Upper lobe of right lung (tissue), 1 donor: ENCODE measurements at places on chromosomes 3 and 15.

DNA sequence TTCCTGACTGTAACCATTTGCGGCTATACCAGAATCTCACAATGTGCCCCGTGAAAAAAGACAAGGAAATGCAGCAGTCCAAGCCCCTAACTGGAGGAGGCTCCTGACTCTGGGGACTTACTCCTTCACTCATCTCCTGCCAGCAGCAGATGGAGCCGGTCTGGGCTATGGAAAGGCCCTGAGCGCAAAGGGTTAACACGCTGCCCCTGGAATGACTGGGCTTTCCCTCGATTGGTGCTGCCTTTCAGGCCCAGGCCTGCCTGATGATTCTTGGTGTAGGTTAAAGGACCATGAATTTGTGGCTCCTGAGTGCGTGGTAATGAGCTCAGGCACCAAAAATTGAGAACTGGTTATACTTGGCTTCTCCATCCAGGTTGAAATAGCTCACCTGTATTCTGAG lies 42.3 kb upstream of the GALNT15 start:
- no peak overlapping the region for H3K27ac ChIP-seq
- no peak overlapping the region for H3K4me3 ChIP-seq
- DNase-seq = no peak

DNA sequence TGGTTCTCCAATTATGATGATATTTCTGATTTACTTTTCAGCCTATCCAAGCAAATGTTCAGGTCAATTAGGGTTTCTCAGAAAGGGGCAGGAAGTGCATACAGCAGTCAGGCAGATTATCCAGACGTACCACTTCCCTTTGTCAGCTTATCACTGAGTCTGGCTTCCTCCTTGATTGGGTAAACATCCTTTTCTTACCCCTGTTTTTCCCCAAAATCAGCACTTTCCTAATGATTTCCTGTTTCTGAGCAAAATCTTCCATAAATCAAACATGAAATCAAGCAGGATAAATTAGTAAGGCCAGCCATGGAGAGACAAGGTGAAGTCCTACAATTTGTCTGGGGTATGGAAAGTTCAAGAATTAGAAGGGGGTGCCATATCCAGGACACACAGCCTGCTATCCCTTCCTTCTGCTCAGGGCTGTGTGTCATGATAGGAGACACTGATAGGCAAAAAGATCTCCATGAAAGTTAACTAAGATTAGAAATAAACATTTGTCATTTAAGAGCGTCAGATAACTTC lies 29.0 kb downstream of the ADIPOQ start:
- DNase-seq = no peak
- H3K4me3 ChIP-seq = no peak overlapping the region
- no peaks in the 10 kb centered on the region for H3K27me3 ChIP-seq
- no peak overlapping the region for H3K27ac ChIP-seq

GRCh38 chr3:197507081-197507480 lies 48.7 kb downstream of the BDH1 start:
- no peaks in the 10 kb centered on the region for H3K36me3 ChIP-seq
- no peak for DNase-seq
- H3K27ac ChIP-seq = no peak overlapping the region
- H3K4me3 ChIP-seq = no peak overlapping the region
- H3K27me3 ChIP-seq = no peaks in the 10 kb centered on the region
- no peaks in the 10 kb centered on the region for H3K4me1 ChIP-seq

DNA sequence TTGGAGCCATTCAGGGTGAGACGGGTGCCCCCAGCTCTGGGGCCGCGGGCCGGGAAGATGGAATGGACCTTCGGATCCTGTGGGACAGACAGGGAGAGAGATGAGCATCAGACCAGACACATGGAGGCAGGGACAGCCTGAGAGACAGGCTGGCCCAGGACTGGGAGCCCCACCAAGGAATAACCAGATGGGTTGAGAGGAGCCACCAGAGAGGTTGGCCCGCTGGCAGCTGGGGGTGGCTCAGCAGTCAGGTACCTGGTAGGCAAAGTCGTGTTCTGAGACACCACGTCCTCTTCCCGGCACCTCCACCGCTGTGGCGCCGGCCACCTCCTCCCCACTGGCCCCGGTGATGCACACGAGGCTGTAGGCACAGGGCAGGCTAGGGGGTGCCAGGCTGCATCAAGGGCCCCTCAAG lies 13.8 kb downstream of the PLXNB1 start:
- DNase-seq = no peak
- H3K27ac ChIP-seq = no peak overlapping the region
- no peak overlapping the region for H3K4me3 ChIP-seq
- H3K27me3 ChIP-seq = no peaks in the 10 kb centered on the region

DNA sequence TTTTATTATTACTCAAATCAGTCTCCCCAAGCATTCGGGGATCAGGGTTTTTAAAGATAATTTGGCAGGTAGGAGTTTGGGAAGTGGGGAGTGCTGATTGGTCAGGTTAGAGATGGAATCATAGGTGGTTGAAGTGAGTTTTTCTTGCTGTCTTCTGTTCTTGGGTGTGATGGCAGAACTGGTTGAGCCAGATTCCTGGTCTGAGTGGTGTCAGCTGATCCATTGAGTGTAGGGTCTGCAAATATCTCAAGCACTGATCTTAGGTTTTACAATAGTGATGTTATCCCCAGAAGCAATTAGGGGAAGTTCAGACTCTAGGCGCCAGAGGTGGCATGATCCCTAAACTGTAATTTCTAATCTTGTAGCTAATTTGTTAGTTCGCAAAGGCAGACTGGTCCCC lies 20.6 kb upstream of the TRANK1 start:
- no peaks in the 10 kb centered on the region for H3K27me3 ChIP-seq
- H3K4me1 ChIP-seq = peaks cover 10% of the 10 kb centered on the region
- DNase-seq = no peak

DNA sequence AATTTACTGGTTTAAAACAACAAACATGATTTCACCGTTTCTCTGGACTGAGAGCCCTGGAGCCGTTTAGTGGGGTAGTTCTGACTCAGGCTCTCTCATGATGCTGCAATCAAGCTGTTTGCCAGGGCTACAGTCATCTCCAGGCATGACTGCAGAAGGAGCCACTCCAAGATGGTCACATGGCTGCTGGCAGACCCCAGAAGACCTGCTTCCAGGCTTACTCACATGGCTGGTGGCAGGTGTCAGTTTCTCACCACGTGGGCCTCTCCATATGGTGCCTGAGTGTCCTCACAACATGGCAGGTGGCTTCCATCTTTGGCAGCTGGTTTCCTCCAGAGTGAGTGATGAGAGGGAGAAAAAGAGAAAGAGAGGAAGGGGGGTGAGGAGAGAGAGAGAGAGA lies 378.3 kb upstream of the RGMA start:
- no peak overlapping the region for H3K27ac ChIP-seq
- H3K36me3 ChIP-seq = no peaks in the 10 kb centered on the region
- H3K4me1 ChIP-seq = no peaks in the 10 kb centered on the region
- no peaks in the 10 kb centered on the region for H3K27me3 ChIP-seq

GRCh38 chr3:10380906-10381305 lies 60.0 kb upstream of the SEC13 start:
- no peak overlapping the region for H3K27ac ChIP-seq
- DNase-seq = no peak
- H3K27me3 ChIP-seq = no peaks in the 10 kb centered on the region
- no peak overlapping the region for H3K4me3 ChIP-seq

GRCh38 chr3:31029706-31030105 lies 135.2 kb upstream of the GADL1 start:
- DNase-seq = no peak
- no peaks in the 10 kb centered on the region for H3K27me3 ChIP-seq
- no peaks in the 10 kb centered on the region for H3K36me3 ChIP-seq
- no peaks in the 10 kb centered on the region for H3K4me1 ChIP-seq

GRCh38 chr15:87523516-87523915 lies 733.0 kb downstream of the NTRK3 start:
- H3K27ac ChIP-seq = no peak overlapping the region
- DNase-seq = no peak
- no peaks in the 10 kb centered on the region for H3K36me3 ChIP-seq
- no peaks in the 10 kb centered on the region for H3K27me3 ChIP-seq
- H3K4me1 ChIP-seq = no peaks in the 10 kb centered on the region

DNA sequence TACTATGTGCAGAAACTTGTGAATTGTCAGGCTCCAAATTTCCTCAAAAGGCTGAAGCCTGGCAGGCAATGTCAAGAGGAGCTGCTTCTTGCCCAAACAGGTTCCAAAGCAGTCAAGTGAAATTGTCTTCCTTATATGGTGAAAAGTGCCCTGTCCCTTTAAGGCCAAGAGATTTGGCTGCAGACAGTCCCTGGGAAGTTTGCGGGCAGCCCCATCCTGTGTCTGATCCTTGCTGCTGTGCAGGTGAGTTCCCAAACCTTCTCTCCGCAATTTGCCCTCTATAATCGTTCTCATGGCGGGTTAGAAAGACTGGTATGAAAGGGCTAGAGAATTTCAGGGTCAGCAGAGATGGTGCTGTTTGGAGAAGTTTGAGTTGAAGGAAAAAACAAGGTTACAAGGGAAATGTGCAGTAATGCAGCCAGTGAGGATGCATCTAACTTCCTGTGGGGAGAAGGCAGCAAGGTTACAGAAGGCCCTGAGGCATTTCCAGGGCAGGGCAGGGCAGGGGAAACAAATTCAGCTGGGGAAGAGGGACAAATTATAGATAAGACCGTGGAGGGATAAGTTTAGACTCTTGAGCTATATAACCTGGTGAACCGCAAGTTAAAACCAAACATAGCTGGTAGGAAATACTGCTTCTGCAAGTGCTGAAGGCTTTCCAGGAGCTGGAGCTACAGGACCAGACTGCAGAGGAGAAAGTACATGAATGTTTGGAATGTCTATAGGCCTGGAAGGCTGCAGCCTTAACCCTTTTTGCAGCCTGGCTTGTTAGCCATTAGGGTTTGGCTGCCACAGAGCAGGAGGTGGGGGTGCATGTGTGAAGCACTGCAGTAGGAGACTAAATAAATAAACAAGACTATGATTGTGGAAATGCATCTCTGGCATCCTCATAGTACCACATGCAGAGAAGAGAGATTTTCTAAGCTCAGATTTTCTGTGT lies 256.2 kb upstream of the IL12A start:
- H3K4me1 ChIP-seq = peaks cover 12% of the 10 kb centered on the region
- H3K27me3 ChIP-seq = no peaks in the 10 kb centered on the region
- H3K36me3 ChIP-seq = no peaks in the 10 kb centered on the region
- H3K27ac ChIP-seq = no peak overlapping the region

DNA sequence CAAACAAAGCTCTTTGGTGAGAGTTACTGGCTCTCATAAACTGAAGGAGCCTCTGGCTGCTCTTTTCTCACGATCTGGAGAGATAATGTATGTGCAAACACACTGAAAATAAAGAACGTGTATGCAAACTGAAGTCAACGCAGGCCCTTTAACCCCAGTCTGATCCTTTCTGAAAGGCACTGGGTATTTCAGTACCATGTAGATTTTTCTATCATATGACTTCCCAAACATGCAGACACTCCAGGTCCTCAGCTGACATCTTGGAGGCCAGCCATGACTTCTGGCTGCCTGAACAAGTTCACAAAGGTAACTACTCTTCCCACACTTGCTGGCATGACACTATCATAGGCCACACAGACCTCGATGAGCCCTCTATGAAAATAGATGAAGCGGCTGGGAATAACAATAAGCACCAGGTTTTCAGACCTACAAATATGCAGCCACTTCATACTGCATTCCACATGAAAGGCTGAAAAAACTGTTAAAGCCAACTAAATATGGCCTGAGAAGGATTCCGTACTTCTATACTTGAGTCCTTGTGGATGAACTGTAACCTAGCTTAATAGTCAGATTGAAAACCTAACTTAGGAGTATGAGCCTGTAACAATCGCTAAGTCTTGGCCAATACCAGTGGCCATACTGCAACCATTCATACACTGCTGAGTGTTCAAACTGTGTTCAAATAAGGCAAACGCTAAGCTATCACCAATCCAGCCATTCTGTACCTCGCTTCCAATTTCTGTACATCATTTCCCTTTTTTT lies 121.3 kb downstream of the THRB start:
- H3K36me3 ChIP-seq = no peaks in the 10 kb centered on the region
- no peak overlapping the region for H3K4me3 ChIP-seq
- peaks cover 6% of the 10 kb centered on the region for H3K4me1 ChIP-seq
- no peak overlapping the region for H3K27ac ChIP-seq
- DNase-seq = peak; percentile 67

GRCh38 chr3:134829721-134830120 lies 34.7 kb downstream of the EPHB1 start:
- no peaks in the 10 kb centered on the region for H3K36me3 ChIP-seq
- no peak overlapping the region for H3K27ac ChIP-seq

DNA sequence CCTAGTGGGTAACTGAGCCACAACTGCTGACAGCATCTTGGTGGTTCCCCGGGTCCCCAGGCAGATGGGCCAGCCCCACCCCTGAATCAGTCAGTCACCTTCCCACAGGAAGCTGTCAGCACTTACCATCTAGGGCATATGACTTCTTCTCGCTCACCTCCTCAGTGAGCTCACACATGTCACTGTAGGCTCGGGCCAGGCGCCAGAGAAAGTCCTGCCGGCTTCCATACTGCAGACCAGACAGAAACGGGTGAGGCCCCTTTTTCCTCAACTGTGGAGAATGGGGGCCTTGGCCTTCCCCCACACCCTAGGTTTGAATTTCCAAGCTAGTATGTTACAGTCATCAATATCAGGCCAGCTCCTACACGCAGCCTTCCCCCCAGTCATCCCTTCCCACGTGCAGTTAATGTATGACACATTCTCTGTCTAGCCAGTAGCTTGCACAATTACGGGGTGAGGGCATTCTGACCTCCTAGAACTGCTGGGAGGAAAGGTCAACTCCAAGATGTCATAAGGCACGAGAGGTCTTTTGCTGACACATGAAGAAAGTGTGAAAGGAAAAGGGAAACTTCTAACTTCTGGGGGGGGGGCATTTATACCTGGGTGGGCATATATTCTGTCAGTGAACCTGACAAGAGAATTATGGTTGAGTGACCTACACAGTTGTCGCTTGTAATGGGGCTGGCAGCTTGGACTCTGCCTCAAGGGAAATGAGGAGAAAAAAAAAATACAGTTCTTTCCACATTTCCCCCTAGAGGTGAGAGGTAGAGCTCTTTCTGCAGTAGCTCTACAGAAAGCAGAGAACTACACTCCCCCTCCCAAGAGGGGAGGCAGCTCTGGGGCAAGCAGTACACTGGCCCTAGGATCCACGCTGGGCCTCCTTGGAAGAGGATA lies 10.9 kb downstream of the RMDN3 start:
- peaks cover 66% of the 10 kb centered on the region for H3K36me3 ChIP-seq
- H3K4me3 ChIP-seq = no peak overlapping the region
- H3K27ac ChIP-seq = peak overlapping the region; percentile 39
- no peaks in the 10 kb centered on the region for H3K27me3 ChIP-seq

DNA sequence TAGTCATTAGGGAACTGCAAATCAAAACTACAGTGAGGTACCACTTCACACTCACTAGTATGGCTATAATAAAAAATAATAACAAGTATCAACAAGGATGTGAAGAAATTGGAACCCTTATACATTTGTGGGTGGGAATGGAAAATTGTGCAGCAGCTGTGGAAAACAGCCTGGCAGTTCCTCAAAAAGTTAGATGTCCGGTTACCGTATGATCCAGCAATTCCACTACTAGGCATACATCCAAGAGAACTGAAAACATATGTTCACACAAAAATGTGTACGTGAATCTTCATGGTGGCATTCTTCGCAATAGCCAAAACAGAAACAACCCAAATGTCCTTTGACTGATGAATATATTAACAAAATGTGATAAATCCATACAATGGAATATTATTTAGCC lies 187.9 kb upstream of the LYSMD4 start:
- no peak for DNase-seq
- no peak overlapping the region for H3K4me3 ChIP-seq
- H3K36me3 ChIP-seq = no peaks in the 10 kb centered on the region
- no peaks in the 10 kb centered on the region for H3K27me3 ChIP-seq

- no peak for DNase-seq
- no peak overlapping the region for H3K4me3 ChIP-seq
- no peaks in the 10 kb centered on the region for H3K27me3 ChIP-seq
- no peak overlapping the region for H3K27ac ChIP-seq
- no peaks in the 10 kb centered on the region for H3K36me3 ChIP-seq
Observed at GRCh38 chr15:38691377-38691776, 126.8 kb upstream of the RASGRP1 start.

GRCh38 chr3:71217640-71218222 lies 365.8 kb downstream of the FOXP1 start:
- no peaks in the 10 kb centered on the region for H3K4me1 ChIP-seq
- no peaks in the 10 kb centered on the region for H3K36me3 ChIP-seq
- H3K27ac ChIP-seq = no peak overlapping the region
- no peaks in the 10 kb centered on the region for H3K27me3 ChIP-seq
